ENCODE measurements at places on chromosomes 16 and 17.
A peak's percentile ranks its signal among the peaks of the same experiment; 100 is the strongest.

GRCh38 chr17:42969001-42969581 is 4.8 kb upstream of the AARSD1 start:
- no peak for DNase-seq

DNA sequence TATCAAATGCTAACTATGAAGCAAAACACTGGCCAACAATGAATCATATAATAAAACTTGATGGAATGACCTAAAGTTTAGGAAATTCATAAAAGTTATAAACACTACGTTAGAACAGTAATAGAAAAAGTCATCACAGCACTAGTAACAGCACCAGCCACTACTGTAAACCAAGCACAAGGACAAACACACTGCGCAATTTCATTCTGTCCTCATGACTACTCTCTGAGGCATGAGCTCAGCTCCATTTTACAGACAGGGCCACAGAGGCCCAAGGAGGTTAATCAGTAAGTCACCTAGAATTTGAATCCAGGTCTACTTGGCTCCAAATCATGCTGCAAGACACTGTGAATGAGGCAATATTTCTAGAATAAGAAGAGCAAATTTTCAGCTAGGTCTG is 13.4 kb downstream of the EMC8 start:
- DNase-seq, result peak; percentile 61

GRCh38 chr16:4098501-4098900 is 17.7 kb downstream of the ADCY9 start:
- DNase-seq, result no peak

DNA sequence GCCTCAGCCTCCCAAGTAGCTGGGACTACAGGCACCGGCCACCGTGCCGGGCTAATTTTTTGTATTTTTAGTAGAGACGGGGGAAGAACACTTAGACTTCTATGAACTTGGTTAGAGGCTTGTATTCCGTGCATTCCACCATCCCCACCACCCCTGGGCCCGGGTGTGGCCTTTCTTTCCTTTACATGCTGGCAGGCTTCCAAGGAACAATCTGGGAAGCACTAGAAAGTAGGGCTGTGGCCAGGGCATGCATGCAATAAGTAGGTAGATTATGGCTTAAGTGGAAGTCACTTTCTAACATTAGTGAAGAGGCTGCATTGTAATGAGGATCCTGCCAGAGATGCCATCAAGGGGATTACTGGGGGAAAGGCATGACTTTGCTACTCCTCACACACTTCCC is 171.6 kb downstream of the SHISA6 start:
- no peak for DNase-seq

- no peak for DNase-seq
These were observed 12.9 kb downstream of the COL1A1 start for GRCh38 chr17:50188531-50188920.

GRCh38 chr16:16059895-16060590 is 110.6 kb downstream of the ABCC1 start:
- DNase-seq, result no peak

GRCh38 chr17:12386225-12386624 is 279.5 kb upstream of the MYOCD start:
- no peak for DNase-seq

DNA sequence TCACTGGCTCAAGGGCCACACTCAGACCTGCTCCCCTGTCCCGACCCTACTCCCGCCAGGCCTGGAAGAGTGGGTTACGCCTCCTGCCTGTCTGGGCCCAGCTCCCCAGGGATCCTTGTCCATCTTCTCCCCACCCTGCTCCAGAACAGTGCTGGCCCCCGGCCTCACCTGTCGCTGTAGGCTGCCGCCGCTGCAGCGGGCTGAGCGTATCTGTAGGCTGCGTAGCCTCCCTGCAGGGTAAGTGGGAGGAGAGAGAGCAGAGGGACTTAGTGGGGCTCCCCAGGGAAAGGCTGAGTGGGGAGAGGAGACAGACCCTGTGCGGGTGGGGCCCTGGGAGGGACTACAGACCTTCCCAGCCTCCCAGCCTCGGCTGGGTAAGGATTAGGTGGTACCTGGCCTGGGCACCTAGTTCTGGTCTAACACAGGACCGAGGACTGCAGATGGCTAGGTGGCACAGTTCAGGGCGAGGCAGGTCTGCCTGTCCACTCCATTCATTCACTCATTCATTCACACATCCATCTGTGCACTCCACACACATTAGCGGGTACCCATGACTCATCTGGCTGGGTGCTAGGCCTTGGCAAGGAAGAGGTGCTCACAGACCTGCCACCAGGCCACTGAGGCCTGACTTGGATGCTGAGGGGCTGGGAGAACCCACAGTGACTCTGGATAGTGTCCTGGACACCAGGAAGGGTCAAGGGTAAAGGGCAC is 20.9 kb downstream of the ENGASE start:
- no peak for DNase-seq

- no peak for DNase-seq
These were observed 10.1 kb downstream of the IRF8 start for GRCh38 chr16:85908889-85909589.

DNA sequence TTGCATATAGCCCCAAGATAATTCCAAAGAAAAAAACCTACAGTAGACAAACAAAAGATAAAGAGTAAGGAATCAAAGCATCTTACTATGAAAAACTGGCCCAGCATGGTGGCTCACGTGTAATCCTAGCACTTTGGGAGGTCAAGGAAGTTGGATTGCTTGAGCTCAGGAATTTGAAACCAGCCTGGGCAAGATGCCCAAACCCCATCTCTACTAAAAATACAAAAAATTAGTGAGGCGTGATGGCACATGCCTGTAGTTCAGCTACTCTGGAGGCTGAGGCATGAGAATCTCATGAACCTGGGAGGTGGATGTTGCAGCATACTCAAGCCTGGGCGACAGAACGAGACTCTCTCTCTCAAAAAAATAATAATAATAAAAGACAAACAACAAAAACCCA is 764.7 kb upstream of the KIF2B start:
- DNase-seq, result no peak

DNA sequence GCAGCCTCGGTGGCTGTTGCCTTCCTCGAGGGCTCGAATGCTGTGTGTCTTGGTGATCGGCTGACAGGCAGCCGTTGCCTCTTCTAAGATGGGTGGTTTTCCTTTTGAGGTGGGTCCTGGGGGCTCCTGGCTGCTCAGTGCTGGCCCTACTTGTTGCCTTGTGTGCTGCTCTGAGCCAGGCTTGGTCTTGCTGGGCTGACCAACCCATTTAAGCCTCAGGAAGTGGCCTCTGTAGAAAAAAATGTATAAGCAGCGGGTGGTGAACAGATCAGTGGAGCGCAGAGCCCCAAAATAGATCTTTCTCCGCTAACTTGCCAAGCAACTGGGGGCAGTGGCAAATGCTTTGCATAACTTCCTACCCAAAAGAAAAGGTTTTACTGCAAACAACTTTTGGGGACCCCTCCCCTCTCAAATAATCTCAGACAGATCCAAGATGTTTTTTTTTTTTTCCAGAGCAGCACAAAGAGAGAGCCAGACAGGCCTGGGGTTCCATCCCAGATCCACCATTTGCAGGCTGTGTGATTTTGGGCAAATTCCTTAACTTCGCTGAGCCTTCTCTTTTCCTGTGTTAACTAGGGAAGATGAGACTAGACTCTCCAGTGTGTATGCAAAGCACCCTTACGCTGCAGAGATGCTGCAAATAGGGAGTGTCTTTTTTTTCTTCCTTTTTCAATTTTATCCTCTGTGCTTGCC is 42.5 kb downstream of the PLCG2 start:
- DNase-seq, result no peak

DNA sequence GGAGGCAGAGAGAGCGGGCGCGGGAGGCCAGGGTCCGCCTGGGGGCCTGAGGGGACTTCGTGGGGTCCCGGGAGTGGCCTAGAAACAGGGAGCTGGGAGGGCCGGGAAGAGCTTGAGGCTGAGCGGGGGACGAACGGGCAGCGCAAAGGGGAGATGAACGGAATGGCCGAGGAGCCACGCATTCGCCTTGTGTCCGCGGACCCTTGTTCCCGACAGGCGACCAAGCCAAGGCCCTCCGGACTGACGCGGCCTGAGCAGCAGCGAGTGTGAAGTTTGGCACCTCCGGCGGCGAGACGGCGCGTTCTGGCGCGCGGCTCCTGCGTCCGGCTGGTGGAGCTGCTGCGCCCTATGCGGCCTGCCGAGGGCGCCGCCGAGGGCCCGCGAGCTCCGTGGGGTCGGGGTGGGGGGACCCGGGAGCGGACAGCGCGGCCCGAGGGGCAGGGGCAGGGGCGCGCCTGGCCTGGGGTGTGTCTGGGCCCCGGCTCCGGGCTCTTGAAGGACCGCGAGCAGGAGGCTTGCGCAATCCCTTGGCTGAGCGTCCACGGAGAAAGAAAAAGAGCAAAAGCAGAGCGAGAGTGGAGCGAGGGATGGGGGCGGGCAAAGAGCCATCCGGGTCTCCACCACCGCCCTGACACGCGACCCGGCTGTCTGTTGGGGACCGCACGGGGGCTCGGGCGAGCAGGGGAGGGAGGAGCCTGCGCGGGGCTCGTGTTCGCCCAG is 1.2 kb upstream of the CBX4 start:
- DNase-seq, result no peak

DNA sequence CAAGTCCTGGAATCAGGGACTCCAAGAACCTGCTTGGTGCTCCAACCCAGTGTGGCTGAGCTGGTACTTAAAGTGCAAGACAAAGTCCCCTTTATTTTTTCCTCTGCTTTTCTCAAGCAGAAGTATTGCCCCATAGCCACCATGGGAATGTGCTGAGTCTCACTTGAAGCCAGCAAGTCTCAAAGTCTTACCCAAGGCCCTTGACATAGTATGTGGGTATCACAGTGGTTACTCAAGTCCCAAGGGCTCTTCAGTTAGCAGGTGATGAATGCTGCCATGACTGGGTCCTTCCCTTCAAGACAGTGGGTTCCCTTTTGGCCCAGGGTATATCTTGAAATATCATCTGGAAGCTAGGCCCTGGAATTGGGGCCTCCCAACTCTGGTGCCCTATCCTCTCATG is 30.5 kb upstream of the GINS3 start:
- no peak for DNase-seq

- peak; percentile 1 for DNase-seq
These were observed 35.6 kb upstream of the IRF8 start for GRCh38 chr16:85863384-85863774.

GRCh38 chr17:11736613-11737312 is 138.5 kb downstream of the DNAH9 start:
- DNase-seq, result no peak

- no peak for DNase-seq
These were observed 702 bp downstream of the PHF23 start for GRCh38 chr17:7238420-7239090.

DNA sequence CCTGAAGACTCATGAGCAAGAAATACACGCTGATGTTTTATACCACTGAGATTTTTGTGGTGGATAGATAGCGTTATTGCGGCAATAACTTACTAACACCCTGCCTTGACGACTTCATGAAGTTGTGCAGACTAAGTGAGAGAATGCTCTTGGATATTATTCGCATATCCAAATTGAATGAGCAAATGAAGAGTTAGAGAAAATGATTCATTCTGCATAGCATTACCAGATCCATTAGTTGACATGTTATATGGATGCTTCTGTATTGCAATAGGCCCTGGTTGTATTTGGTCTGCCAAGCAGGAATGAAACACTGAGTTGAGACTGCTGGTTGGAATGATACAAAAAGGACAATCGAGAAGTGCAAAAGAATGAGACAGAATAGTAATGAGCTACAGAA is 247.3 kb downstream of the CA10 start:
- DNase-seq, result no peak

DNA sequence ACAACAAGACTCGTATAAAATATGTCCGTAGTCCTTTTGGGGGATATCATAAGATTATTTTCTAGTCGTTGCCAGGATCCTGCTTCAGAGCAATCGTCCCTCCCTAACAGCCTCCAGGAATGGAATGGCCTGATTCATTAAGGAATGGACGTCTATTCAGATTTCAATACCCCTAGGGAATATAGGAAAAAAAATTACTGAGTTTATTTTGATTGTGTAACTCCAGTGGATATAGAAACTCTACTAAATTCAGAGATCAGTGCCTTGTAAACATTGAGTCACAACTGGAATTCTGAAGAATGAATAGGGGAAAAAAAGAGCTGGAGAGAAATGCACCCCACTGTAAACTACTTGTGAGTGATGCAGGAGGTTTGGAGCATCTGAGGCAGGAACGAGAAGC is 1171.5 kb upstream of the GOT2 start:
- DNase-seq, result no peak

- DNase-seq, result no peak
These were observed 181.9 kb downstream of the MSI2 start for GRCh38 chr17:57438066-57438731.

DNA sequence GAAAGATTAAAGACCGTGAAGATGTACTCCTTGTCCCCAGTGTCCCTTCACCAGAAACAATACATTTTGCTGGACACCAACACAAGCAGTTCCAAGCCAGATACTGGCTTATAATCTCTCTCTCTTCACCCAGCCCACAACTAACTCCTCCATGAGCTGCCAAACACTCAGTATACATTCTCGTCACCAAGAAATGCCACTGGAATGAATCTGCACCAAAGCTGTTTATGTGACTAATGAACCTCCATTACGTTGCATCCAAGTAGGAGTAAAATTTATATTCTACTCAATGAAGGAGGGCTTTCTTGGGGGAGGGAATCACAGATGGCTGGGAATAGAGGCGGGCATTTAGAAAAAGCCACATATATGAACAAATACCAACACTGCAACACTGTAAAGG is 20.9 kb upstream of the SOX9 start:
- DNase-seq, result peak; percentile 17

GRCh38 chr16:25403852-25404251 is 146.2 kb upstream of the ZKSCAN2 start:
- DNase-seq, result no peak

DNA sequence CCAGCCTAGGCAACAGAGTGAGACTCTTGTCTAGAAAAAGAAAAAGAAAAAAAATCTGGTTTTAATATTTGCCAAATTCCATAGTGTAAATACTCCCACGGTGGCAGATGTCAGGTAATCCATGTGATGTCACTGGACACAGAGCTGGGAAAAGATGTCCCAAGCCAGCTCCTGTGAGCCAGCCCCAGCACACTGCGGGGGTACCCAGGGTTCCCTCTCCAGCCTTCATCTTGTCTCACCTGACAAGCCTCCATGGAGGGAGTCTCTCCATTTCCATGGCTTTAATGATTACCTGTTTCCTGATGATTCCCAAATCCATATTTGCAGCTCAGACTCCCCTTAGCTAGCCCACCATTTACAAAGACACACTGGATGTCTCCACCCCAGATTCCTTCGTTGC is 4.6 kb downstream of the CD300LB start:
- no peak for DNase-seq

DNA sequence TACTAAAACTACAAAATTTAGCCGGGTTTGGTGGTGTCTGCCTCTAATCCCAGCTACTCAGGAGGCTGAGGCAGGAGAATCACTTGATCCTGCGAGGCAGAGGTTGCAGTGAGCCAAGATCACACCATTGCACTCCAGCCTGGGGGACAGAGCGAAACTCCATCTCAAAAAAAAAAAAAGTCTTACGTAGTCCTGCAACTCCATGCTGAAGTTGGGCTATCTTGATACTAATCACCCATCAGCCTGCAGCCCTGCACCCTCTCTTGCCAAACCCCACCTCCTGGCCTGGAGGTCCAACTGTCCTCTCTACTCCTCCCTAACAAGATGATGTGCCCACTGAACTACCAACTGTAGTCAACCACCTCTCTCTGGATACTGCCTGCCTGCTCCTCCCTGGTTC is 4.8 kb downstream of the TMEM170A start:
- DNase-seq, result no peak

- DNase-seq, result no peak
These were observed 112.3 kb upstream of the PMFBP1 start for GRCh38 chr16:72284042-72284789.

All from HCEC 1CT (cell line).